B cell (primary cell): ENCODE measurements at places on chromosomes 1 and 21.

- DNase-seq, result no peak
Measured at GRCh38 chr1:185464777-185465176, 147.7 kb upstream of the IVNS1ABP start.

DNA sequence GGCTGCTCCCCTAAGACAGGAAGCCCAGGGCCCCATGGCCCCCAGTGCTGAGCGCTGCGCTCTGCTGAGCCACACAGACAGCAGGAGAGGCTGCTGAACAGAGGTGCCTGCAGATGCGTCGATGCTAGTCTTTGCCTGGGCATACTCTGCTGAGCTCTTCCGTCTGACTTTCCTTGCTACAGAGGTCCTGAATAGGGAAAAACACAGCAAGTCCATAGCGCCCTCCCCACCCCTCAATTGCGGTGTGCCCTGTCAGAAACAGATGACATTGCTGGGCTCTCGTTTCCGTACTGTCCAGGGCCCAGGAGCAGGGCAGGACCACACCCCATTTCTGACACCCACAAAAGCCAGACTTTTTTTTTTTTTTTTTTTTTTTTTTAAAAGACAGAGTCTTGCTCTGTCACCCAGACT is 252.5 kb downstream of the SDCCAG8 start:
- DNase-seq, result peak; percentile 71

DNA sequence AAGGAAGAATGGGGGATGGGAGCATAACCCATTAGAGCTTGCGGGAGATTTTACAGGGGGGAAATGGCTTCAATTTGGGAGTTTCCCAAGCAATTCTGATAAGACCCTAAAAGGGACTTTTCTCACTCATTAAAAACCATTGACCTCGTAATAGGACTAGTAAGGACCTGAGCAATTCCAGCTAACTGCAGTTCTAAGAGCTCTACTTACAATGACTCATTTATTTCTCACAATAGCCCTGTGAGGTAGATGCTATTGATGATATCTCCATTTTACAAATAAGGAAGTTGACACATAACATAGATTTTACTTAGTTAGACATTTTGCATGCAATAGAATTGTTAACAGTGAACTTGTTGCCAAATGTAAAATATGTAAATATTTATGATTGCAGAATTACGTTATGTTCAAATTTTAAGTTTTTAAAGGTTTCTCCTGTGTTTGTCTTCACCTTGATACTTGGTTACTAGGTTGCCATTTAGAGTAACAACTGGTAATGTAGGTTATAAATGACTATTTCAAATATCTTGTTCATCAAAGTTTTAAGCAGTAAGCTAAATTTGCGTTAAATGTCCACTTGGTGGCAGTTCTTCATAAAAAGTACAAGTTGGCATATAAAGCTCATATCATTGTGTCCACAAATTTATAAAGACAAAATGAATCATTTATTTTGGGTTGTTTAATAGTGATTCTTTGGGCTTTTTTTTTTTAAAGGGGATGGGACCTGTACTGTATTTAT is 182.0 kb downstream of the PLA2G4A start:
- no peak for DNase-seq

DNA sequence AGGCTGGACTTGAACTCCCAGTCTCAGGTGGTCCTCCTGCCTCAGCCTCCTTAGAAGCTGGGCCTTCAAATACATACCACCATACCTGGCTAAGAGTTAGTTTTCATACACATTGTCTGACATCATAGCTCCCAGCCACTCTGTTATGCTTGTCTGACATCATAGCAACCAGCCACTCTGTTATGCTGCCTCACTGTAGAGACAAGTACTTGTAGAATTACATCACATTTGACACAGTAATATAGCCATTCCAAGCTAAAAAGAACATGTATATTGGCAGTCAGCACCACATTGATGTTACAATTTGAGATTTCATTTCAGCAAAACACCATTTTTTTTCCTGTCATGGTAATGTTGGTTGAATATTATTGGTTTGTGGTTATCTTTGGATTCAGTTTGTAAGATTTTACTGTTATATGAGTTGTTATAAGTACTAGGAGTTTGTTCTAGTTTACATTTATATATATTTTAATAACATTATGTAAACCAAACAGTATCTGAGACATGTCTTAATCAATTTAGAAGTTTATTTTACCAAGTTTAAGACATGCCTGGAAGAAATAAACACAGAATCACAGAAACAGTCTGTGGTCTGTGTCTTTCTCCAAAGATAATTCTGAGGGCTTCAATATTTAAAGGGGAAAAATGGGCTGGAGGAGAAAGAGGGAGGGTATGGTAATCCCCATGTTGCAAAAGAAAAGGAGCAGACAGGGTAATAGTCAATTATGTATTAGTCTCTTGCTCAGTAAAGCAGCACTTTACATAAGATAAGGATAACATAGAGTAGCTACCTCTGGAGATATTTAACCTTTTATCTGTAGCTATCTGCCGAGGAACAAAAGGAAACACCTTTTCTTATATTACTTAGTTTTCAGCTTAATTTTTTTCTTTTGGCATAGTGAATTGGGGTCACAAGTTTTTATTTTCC is 43.0 kb downstream of the XPR1 start:
- no peak for DNase-seq

DNA sequence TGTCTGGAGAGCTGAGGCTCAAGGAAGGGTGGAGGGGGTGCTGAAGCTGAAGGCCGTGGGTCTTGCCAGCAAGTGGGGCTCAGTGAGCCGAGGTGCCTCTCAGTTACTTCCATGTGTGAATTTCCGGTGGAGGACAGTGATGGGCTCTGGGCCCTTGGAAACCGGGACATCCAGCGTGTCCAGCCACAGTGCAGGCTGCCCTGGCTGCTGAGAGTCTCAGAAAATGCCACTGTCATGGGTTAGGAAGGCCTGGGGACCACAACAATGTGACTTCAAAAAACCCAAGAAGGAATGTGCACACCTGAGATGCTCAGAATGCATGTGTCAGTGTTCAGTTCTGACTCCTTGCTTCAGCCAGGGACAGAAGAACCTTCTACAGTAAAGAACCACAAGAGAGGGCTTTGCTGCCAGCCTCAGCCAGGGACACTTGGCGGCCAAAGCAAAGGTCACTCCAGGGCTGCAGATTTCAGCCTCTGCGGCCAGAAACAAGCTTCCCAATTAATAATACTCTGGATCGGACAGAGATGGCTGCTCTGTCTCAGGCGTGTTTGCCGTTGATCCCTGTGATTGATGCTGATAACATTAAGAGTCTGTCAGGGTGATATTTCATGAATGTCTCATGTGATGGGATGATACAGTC is 12.6 kb upstream of the LAMTOR5 start:
- DNase-seq, result no peak

GRCh38 chr1:117032681-117033539 is 27.2 kb upstream of the TTF2 start:
- DNase-seq, result no peak

DNA sequence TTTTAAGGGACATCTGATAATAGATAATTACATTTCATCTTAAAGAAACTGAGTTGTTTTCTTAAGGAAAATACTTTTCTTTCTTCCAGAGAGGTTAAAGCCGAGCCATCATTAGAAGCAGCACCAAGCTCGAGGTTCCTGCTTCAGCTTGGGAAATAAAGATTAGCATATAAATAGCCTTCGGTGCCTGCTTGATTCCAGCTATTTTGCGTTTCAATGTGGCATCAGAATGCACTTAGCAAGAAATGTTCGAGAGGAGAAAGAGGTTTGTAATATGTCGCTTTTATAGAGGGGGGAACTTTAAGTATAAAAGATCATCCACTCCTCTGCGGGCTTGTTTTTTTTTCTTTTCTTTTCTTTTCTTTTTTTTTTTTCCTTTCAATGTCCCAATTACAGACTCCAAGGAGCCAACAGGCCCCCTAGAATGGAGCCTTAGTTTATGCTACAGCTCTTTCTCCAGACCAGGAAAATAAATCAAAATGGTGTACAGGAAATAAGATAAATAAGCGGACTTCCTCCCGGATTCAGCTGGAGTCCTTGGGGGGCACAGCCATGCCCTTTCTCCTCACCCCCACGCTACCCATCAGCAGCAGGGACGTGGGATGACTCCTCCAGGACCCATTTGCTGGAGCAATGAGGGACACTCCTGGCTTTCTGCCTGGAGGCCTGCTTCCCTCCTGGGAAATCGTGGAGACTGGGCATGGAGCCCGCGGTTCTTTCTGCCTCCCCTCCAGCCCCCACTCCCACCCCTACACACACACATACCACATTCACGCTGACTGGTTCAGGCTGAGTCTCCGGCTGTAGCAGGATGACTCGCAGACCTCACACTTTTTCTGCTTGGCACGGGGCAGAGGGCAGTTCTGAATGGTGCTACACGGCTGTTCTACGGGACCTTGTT is 131.6 kb downstream of the RRAGC start:
- no peak for DNase-seq

GRCh38 chr1:61539720-61540462 is 185.1 kb downstream of the TM2D1 start:
- no peak for DNase-seq

- no peak for DNase-seq
Measured at GRCh38 chr1:116770625-116771024, 16.4 kb downstream of the CD2 start.

- DNase-seq, result peak; percentile 14
Measured at GRCh38 chr1:207805841-207806421, 54.1 kb downstream of the CD46 start.

DNA sequence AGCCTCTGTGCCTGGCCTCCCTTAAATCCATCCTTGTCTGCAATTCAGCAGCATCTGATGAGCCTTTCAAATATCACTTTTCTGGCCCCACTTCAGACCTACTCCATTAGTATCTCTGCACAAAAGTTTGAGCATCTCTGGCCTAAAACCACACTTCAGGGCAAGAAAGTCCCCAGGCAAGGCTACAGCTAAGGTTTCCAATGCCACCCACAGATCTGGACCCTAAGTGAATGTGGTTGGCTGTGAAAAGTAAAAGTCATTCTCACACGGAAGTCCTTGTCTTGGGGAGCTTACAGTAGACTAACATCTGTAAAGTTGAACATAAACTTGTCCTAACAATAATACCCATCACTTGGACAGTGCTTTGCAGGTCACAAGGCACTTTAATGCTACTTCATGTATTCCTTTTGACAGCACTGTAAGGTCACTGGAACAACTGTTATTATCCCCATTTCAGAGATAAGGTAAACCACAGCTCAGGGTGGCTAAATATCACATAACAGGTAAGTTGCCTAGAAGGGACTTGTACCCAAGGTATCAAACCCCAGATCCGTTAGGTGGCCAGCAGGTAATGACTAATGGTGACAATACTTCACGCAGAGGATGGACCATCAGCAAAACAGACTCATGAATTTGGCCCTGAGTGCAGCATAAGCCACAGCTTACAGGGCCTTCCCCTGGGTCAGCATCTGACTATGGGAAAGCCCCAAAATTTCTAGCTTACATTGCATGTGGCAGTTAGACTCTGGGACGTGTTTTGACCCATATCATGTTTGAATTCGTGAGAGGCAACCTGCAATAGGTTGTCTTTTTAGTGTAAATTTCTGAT is 356.0 kb downstream of the HHAT start:
- no peak for DNase-seq

GRCh38 chr1:210554382-210554781 is 225.7 kb downstream of the HHAT start:
- no peak for DNase-seq

- no peak for DNase-seq
Measured at GRCh38 chr21:16993416-16994038, 519.3 kb upstream of the CXADR start.

DNA sequence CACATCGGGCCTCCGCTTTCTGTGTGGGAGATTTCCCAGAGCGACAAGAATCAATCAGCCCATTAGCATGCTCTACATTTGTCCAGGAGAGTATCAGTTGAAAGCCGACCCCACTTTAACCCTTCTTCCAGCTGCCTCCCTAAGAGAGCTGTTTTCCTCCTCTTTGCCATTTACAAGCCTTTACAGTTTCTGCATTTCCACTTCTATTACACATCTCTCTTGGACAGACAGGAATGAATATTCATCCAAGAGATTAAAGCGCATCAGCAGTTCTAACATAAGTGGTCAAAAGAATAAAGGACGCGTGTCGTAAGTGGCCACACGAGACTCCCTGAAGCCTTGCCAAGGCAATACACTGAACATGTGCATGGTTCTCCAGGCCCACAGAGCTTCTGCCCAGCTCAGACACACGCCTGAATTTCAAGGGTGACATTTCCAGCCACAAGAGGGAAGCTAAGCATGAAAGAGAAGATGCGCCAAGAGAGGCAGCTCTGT is 47.3 kb downstream of the FAM78B start:
- no peak for DNase-seq

- DNase-seq, result no peak
Measured at GRCh38 chr1:89699451-89699986, 66.6 kb downstream of the LRRC8C start.

DNA sequence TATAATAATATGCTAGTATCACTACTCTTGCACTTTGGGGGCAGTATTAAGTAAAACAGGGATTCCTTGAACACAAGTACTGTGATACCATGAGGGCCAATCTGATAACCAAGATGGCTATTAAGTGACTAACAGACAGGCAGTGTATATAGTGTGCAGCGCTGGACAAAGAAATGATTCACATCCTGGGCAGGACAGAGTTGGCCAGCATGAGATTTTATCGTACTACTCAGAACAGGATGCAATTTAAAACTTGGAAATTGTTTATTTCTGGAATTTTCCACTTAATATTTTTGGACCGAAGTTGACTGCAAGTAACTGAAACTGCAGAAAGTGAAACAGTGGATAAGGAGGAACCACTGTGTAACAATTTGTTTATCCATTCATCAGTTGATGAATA is 74.6 kb downstream of the DNTTIP2 start:
- no peak for DNase-seq

- DNase-seq, result peak; percentile 14
Measured at GRCh38 chr1:87588495-87588894, 259.8 kb downstream of the LMO4 start.

DNA sequence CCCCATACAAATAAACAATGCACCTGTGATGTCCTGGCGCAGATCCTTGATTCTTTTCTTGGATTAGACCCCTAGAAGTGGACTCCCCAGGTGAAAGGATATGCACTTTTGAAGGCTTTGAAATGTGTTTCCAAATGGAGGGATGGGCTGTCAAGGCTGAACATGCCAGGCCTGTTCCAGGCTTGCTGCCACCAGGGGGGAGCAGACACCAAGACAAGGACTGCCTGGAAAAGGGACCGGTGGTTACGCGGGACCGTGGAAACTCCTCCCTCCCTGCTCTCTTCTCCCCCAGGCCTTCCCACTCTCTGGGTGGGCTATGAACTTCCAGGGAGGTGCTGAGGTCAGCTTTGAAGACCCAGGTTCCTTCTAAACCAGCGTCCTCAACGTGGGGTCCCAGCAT is 12.7 kb downstream of the C1QB start:
- no peak for DNase-seq

GRCh38 chr1:42462828-42463763 is at the start of gene CCDC30:
CCDC30 (plus strand) TSS chr1:42463286; CDS start chr1:42480552, 17,266 bp downstream.
- DNase-seq, result peak; percentile 99

GRCh38 chr1:59150577-59151386 is 146.1 kb upstream of the FGGY start:
- DNase-seq, result peak; percentile 25

- no peak for DNase-seq
Measured at GRCh38 chr1:154481053-154481452, 21.0 kb upstream of the TDRD10 start.

GRCh38 chr1:15008783-15009729 is 144.5 kb upstream of the TMEM51 start:
- no peak for DNase-seq
